Foreskin keratinocyte (primary cell): ENCODE measurements at places on chromosomes 2 and 18. TPM values are rescaled to one million over a fixed set of nuclear protein-coding genes. Genes with fewer than 3 reads are reported as not detected.

Gene TMEM169
- total RNA-seq = 0.11 TPM in 1 of 2 replicates, not detected in the other

Gene AP1S3
- 19.2 and 30.9 TPM in 2 replicates for total RNA-seq

Gene MEIS1
- 9.0 and 9.2 TPM in 2 replicates for total RNA-seq

Gene CSRNP3
- total RNA-seq = 1.0 and 1.5 TPM in 2 replicates

Gene GGCX
- total RNA-seq = 36.2 and 36.8 TPM in 2 replicates

Gene MAP3K19
- not detected in 2 replicates for total RNA-seq

Gene DES
- not detected in 2 replicates for total RNA-seq

Gene PSD4
- total RNA-seq = 34.4 and 38.2 TPM in 2 replicates

Gene PIEZO2
- not detected in 2 replicates for total RNA-seq

Gene ADCYAP1
- total RNA-seq = not detected in 2 replicates

Gene C2orf80
- not detected in 2 replicates for total RNA-seq

Gene EPB41L3
- 0.63 and 2.0 TPM in 2 replicates for total RNA-seq
